ENCODE measurements at places on chromosomes 2 and 18.

DNA sequence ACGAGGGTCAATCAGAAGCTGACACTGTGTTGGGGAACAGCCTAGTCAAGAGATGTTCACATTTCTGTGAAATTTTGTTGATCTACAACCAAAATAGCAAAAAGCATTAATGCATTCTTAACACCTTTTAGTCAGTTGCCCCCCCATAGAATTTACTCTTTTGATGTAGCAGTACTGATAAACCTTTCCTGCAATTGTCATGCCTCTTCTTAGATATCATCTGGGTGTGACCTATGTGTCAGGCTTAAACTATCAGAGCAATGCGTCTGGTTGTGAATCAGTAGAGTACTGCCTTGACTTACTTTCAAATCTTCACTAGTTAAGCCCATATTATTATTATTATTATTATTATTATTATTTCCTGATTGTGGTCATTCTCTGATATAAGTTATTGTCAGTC, 61.9 kb downstream of the GREB1L start:
- DNase-seq = no peak

DNA sequence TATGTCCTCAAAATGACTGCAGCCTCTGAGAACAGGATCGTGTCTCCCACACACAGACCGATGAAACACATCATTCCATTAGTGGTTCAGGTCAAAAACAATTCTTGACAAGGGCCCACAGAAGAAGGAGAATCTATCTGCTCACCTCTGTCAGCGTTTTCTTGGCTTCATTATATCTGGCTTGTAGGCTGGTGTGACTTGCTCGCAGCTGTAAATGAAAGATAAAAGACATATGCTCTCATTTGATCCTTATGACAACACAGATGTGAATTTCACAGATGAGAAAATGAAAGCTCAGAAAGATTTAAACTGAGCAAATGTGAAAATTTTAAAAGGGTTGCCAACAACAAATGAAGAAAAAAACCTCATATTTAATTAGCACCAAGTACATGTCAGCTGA, 61.6 kb downstream of the CCDC93 start:
- no peak for DNase-seq

- DNase-seq = peak; percentile 33
Measured at GRCh38 chr18:9951022-9951859, 37.4 kb downstream of the VAPA start.

GRCh38 chr2:234671231-234671630, 174.3 kb upstream of the ARL4C start:
- no peak for DNase-seq

DNA sequence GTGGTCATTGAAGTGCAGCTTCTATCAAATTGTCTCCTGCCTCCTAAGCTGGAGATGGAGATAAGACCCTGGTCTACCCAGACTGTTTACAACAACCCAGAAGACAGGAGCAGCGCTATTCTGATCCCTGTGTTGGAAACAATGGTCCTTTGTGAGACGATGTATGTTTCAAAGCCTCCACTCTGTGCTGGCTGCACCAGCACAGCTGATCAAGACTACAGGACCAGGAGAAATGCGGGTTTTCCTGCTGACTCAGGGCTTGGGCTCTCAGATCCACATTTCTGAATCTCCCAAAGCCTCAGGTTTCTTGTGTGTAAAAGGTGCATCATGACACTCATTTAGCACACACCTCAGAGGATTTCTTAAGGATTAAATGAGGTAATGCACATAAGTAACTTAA, 92.0 kb downstream of the POU3F3 start:
- DNase-seq = no peak

DNA sequence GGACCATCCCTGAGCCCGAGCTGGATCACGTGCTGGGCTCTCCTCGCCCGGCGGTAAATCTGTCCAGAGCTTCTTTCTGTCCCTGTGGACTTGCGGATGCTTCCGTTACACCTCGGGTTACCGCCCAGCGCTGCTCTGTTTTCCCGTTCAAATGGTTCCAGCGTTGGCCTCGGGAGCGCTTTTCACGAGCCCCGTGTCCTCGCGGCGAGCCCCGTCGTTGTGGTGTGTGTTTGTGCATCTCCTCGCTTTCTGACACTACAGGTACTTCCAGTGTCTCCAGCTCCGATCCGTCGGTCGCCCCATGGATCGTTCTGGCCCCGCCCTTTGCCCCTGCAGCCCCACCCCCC, 77.4 kb downstream of the RTP5 start:
- no peak for DNase-seq

GRCh38 chr2:19312949-19313348, 45.5 kb downstream of the OSR1 start:
- DNase-seq = no peak

- DNase-seq = peak; percentile 33
Measured at GRCh38 chr2:11582862-11583752, 49.3 kb downstream of the GREB1 start.

DNA sequence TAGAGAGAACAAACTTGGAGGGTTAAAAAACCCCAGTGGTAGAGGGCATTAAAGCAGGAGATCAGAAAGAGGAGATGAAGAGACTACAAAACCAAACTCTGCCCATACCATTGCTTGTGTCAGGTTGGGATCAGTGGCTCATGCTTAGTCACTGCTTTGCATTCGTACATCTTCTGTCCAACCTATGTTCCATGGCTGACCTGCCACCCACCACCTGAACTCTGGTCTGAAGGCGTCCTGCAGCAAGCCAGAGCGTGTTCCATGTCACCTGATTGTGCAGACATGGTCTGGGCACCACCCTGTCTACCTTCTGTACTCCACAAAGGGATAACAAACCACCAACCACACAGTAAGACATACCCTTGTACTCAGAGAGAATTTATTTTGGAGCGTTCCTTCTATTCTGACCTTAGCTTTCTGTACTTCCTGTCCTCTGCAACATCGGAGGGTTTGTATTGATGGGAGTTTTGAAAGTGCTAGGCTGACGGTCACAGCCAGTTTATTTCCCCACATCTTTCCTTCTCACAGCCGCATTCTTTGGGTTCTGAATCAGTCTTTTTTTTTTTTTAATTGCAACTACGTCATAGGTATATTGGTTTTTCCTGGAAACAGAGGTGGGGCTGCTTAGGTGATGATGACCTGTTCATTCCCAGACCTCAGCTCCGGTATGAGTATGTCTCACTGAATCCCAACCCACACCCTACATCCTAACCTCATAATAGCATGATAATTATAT, 88.3 kb downstream of the SOWAHC start:
- DNase-seq = no peak

DNA sequence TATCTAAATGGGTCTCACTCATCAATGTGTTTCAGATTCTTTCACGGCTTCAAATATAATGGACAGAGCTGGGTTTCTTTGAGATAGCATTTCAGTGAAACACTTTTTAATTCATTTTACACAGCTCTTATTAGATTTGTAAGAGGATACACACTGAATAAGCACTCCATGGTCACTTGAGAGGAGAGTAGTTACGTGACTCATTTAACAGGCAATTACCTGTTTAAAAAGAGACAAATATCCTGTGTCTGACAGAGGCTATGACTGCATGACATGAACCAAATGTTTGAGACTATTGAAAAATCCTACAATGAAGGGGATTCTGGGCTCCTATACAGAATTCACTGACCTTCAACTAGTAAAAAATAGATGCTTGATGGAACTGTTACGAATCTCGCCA, 786.9 kb downstream of the EPHA4 start:
- no peak for DNase-seq

DNA sequence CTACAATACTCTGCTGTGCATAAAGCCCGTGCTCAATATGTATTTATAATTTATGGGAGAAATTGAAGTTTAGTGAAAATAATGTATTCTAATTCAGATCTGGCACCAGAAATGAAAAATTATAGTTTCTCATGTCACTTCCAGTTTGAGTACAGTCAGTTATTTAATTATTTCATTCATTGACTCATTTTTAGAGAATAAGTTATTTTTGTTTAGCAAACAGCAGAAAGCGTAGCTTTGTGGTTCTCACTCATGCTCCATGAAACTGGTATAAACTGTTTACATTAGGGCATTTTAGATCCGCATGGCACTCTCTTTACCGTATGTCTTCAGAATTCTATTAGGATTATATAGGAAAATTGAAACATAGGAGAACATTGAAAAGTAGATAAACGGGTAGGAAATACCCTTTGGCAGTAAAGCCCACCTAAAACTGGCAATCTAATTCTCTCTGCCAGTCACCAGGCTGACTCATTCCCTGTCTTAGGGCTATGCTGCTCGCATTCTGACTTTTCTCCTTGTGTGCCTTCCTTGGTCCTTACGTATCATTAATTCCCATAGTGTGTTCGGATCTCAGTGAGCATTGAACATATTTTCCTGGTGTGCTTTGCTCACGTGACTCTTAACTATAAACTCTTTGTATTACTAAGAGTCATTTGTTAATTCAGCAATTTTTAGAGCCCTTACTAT, 106.0 kb downstream of the ZNF236 start:
- DNase-seq = no peak

DNA sequence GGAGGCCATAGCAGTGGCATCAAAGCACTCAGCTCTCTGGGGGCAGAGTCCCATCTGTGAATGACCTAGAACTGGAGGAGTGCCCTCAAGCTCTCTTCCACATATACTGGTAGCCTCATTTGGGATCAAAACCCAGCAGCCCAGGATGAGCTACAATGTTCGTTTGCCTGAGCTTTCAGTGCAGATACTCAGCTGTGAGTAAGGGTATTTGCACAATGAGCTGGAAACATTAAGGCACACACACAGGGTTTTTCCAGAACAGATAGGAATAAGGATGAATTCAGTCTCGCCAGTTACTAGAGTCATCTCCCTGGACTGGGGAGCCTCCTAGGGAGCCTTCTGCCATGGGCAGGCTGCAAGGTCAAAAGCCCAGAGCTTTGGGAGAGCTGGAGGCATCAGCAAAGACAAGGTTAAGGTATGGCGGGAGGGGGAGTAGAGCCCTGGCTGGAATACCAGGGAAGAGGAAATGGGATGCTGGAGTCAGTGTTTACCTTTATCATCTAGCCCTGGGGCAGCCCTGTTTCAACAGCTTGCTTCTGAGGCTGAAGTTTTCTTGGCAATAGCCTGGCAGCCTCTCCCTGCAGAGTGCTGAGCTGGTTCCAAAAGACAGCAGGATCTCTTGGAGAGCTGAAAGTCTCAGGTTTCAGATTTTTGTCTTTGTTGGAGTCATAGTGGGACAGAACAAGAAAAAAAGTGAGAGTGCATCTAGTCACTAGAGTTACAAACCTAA, 187.7 kb downstream of the LOXHD1 start:
- no peak for DNase-seq

DNA sequence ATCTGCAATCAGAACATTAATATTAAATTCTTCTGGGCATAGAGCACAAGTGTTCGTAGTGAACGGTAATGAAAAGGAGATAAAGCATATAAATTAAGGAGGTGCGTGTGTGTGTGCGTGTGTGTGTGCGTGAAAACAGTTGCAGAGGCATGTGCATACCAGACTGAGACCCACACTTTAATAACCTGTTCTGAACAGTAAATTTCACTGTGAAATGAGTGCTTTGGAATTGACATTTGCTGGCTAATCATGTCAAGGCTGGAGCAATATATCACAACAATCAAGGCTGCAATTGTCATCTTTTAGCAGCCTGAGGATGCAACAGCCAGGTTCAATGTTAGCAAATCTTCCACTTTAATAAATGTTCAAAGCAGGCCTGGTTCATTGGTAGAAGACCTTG, 57.9 kb downstream of the DCDC2C start:
- no peak for DNase-seq

- no peak for DNase-seq
Measured at GRCh38 chr2:240806006-240806405, 14.0 kb downstream of the KIF1A start.

GRCh38 chr2:11387100-11387390, 42.6 kb upstream of the ROCK2 start:
- DNase-seq = no peak

DNA sequence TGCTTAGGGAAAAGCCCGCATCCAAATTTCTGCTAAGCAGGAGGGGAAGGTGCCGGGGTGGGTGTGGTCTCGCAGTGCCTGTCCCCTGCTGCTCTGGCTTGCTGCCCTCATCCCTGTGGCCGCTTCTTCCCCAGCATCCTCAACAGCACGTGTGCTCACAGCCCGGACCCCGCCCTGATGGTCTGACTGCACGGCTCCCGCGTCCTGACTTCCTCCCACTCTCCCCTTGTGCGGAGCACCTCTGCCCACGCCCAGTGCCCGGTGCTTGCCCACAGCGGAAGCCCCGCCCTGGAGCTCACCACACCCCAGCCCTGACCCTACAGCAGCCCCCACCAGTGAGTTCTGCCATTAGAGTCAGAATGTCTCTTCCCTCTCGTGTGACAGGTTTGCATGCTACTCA, 277.9 kb downstream of the NDUFA10 start:
- no peak for DNase-seq

DNA sequence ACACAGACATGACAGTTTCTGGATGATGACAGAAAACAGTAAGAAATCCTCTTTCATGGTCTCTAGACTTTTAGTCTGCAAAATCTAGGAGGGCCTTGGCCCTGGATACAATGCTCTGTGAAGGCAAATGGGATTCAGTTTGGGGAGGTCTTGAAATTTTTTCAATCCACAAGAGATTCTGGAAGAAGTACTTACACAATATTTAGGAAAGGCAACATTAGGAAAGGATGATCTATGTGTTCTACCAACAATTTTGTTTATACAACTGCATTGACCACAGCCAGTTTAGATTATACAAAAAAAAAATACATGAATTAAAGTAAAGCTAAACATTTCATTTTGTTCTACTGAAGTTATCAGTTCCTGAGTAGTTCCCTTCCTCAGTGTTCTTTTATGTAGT, 208.0 kb downstream of the SRBD1 start:
- no peak for DNase-seq

GRCh38 chr18:41617647-41618046, 337.4 kb upstream of the PIK3C3 start:
- no peak for DNase-seq

- no peak for DNase-seq
Measured at GRCh38 chr2:10500601-10501361, 52.7 kb upstream of the ODC1 start.

DNA sequence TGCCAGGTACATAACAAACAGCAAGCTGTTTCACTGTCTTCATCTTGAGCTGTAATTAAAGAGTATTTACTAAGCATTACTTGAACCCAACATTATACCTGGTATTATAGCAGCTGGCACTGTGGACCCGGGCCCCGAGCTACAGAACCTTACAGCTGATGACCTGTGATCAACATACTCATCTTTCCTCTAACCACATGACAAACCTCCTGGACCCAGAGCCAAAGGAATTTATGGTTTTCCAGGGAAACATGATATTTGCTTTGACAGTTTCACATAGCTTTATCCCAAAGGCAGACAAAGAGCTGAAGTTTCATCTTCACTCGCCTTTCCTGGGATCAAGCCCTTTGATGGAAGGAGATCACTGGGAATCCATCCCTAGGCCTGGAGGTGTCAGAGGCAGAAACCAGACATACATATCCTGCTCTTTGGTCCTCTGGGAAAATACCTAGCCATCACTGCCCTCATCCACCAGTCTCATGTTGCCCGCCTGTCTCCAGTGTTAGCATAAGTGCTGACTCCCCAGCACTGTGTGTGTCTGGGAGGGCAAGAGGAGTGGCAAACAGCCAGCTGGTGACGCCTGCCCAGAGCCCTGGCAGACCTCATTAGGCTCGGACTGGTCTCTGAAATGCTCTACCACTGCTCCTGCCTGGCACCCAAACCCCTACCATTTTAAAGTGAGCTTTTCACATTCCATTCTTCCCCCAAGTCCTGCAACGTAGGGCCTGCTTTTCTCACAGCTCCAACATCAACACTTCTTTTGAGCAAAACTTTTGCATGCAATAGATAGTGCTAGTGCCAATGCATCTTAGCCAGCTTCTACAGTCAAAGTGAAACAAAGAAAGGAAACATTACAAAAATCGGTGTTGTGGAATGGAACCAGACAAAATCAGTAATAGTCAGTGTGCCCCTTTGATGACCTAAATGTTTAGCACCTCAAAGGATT, 138.8 kb upstream of the CTAGE1 start:
- DNase-seq = no peak
